ENCODE measurements at places on chromosomes 3 and 15. TPM values are rescaled to one million over a fixed set of nuclear protein-coding genes. Genes with fewer than 3 reads are reported as not detected.

- no peak for DNase-seq
These were observed 15.6 kb upstream of the RAP2B start for GRCh38 chr3:153146191-153147053.

DNA sequence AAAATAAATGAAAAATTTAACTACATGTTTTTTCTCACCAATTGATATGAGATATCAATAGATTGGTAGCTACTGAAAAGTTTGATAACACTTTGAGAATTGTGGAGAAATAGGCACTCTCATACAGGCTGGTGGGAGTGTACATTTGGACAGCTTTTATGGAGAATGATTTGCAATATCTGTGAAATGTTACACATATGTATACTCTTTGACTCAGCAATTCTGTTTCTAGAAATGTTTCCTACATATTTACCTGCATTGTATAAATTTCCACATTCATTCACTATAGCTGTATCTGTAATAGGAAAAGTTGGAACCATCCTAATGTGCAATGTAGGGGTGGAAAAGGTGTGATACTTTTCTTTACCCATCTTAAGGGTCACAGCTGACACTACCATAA, 1.9 kb upstream of the KIF23 start:
- DNase-seq = no peak

GRCh38 chr15:74158855-74159650, 14.5 kb upstream of the ISLR start:
- DNase-seq = no peak

GRCh38 chr3:135329479-135329878, 534.4 kb downstream of the EPHB1 start:
- no peak for DNase-seq

Gene HGD
- not detected for total RNA-seq

Gene CAMK1
- 28.7 TPM for total RNA-seq
